ENCODE measurements at places on chromosomes 1 and 21.

DNA sequence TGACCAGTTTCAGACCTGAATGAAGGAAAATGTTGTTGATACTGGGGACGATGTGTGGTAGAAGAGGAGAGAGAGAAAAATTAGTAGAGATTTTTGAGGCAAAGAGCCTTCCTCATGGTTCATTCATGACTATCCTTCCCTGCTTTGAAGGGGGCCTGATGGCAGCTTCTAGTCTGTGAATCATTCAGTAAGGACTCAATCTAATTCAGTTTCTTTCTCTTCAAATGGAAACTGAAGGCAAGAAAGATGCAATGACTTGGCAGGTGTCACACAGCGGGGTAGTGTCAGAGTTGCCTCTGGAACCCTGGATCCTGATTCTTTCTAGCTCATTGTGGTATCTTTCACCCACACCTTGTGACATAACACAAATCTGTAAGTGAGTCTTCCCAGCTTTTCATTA is 14.9 kb upstream of the CD5L start:
- DNase-seq = no peak

DNA sequence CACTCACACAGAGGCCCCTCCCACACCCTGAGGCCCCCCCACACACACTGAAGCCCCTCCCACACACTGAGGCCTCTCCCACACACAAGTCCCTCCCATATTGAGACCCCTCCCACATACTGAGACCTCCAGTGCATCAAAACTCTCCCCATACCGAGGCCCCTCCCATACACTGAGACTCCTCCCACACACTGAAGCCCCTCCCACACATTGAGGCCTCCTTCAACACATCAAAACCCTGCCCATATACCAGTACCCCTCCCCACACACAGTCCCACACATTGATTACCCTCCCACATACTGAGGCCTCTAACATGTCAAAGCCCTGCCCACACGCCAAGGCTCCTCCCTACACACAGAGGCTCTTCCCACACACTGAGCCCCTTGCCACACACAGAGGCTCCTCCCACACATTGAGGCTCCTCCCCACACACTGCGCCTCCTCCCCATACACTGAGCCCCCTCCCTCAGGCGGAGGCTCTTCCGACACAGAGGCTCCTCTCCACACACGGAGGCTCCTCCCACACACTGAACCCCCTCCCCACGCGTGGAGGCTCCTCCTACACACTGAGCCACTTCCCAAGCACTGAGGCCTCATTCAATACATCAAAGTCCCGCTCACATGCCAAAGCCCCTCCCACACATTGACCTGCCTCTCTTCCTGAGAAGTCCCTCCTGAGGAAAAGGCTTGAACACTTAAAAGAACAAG is 392.3 kb downstream of the CAMTA1 start:
- no peak for DNase-seq

GRCh38 chr1:200207711-200208126 is 180.2 kb downstream of the NR5A2 start:
- DNase-seq = no peak

GRCh38 chr1:160713161-160713560 is 1.5 kb upstream of the CD48 start:
- DNase-seq = no peak

DNA sequence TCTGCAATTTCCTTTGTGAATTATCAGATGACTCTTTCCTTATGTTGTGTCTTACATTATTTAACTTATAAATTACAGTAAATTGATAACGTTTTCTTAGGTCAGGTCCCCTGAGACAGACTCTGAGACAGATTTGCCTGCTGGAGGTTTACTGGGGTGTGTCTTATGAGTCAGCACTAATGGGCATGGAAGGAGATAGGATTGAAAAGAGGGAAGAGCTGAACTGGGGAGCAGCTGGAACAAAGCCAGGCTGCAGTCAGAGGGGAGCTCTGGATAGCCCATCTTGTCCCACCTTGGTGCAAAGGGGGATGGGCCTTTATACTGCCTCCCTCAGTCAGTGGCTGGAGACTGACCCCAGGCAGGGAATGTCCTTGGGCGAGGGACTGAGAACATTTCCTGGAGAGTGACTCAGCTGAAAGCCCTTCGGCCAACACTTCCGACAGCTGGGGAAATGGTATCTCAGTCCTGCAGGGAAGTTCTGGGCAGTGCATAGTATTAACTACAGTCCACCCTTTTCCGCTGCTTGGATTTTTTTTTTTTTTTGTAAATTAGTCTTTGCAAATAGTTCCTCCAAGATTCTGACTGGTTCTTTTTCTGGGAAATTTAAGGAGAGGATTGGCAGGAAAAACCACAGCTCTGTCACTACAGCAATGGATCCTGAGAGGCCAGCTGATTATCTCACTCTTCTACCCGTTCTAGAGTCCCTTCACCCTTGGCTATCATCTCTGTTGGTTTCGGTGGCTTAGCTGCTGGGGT is 39.1 kb upstream of the CDC42BPA start:
- peak; percentile 95 for DNase-seq

Data from fibroblast of pulmonary artery (primary cell).